Activated CD8-positive, alpha-beta memory T cell treated with anti-CD3 and anti-CD28 coated beads, Interleukin-2, amount 10 ng/mL, durations not matched to agents 7 days and 5 days (primary cell): ENCODE measurements at places on chromosomes 5 and 9. TPM values are rescaled to one million over a fixed set of nuclear protein-coding genes. Genes with fewer than 3 reads are reported as not detected.

BTNL8 gene
- 1.7 TPM for total RNA-seq

CCDC192 gene
- not detected for total RNA-seq

- peak overlapping the region; percentile 89 for H3K4me3 ChIP-seq
- DNase-seq: no peak
- peaks cover 42% of the 10 kb centered on the region for H3K36me3 ChIP-seq
- peaks cover 58% of the 10 kb centered on the region for H3K4me1 ChIP-seq
These were observed 431 bp downstream of the FASTKD3 start for GRCh38 chr5:7868427-7868772.

DNA sequence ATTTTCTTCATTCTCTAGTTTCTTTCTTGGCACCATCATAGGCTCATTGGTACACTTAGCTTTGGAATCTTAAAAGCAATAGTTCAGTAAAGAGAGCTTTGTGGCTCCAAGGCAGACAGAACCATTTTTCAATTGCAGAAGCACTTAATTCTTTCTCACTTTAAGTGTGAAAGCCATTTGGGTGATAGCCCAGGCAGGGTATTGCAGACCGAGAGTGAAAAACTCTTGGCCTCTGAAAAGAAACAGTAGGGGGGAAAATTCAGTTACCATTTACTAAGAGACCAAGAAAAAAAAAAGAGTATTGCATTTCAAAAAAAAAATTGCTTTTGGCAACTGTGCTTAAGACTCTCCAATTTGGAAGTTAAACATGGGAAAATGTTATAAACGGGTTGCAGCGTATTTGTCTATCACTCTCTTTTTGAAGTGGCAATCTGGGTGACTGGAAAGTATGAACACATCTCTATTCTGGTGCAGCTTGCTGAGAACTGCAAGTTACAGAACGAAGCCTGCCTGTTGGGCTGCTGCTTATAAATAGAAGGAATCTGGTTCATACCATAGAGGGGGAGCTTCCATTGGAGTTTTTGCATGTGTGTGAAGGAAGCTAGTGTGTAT is 170.5 kb downstream of the TLE4 start:
- no peak overlapping the region for H3K27ac ChIP-seq
- H3K27me3 ChIP-seq: peaks cover 4% of the 10 kb centered on the region
- H3K36me3 ChIP-seq: no peaks in the 10 kb centered on the region
- no peak overlapping the region for H3K4me3 ChIP-seq
- DNase-seq: no peak
- H3K4me1 ChIP-seq: no peaks in the 10 kb centered on the region

DNA sequence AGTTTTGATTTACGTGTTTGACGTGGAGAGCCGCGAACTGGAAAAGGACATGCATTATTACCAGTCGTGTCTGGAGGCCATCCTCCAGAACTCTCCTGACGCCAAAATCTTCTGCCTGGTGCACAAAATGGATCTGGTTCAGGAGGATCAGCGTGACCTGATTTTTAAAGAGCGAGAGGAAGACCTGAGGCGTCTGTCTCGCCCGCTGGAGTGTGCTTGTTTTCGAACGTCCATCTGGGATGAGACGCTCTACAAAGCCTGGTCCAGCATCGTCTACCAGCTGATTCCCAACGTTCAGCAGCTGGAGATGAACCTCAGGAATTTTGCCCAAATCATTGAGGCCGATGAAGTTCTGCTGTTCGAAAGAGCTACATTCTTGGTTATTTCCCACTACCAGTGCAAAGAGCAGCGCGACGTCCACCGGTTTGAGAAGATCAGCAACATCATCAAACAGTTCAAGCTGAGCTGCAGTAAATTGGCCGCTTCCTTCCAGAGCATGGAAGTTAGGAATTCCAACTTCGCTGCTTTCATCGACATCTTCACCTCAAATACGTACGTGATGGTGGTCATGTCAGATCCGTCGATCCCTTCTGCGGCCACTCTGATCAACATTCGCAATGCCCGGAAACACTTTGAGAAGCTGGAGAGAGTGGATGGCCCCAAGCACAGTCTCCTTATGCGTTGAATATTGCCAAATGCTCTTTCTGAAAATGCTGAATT is 850 bp downstream of the RRAGA start:
- peaks cover 18% of the 10 kb centered on the region for H3K36me3 ChIP-seq
- no peaks in the 10 kb centered on the region for H3K27me3 ChIP-seq
- peaks cover 28% of the 10 kb centered on the region for H3K4me1 ChIP-seq
- peak overlapping the region; percentile 93 for H3K4me3 ChIP-seq

DNA sequence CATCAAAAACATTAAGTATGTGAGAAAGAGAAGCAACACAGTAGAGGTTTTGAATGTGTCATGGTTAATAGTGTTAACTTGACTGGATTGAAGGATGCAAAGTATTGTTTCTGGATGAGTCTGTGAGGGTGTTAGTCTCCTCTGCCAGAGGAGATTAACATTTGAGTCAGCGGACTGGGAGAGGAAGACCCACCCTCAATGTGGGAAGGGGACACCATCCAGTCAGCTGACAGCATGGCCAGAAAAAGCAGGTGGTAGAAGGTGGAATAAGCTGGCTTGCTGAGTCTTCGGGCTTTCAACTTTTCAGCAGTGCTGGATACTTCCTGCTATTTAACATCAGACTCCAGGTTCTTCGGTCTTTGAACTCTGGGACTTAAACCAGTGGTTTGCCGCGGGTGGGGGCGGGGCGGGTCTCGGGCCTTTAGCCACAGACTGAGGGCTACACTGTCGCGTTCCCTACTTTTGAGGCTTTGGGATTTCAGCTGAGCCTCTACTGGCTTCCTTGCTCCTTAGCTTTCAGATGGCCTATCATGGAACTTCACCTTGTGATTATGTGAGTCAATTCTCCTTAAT is 309.9 kb upstream of the ST8SIA4 start:
- H3K36me3 ChIP-seq: no peaks in the 10 kb centered on the region
- H3K4me3 ChIP-seq: no peak overlapping the region
- no peak overlapping the region for H3K27ac ChIP-seq
- no peaks in the 10 kb centered on the region for H3K4me1 ChIP-seq
- H3K27me3 ChIP-seq: no peaks in the 10 kb centered on the region
- DNase-seq: no peak

DNA sequence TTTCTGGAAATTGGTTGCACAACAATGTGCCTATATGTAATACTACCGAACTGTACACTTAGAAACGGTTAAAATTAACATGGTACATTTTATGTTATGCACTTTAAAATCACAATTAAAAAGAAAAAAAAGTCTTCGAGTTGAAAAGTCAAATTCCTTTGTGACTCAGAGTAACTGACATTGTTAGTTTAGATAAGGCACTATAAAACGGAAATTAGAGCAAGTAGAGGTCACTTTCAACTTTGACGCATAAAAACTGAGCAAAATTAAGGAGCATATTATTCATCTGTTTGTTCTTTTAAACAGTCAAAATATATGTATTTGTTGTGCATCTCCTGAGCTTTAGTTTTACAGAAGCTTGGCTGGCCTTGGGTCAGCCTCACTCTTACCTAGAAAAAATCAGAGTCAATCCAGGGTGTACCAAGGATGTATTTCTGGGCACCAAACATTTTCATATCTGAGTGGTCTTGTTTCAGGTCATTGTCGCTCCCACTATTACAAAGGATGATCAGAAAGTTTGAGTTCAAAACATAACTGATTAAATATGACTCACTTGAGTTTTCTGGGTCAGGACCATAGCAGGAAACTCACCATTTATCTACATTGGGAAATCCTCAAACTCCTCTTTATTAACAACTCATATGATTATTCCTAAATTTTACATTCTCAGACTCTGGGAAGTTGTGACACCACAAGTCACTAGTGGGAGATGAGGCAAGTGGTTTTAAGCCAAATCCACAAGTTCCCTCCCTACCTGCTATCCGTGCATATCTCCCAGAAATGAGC is 160.6 kb downstream of the CCDC192 start:
- H3K27ac ChIP-seq: no peak overlapping the region
- H3K4me3 ChIP-seq: no peak overlapping the region
- no peaks in the 10 kb centered on the region for H3K36me3 ChIP-seq
- DNase-seq: no peak
- H3K27me3 ChIP-seq: peaks cover 17% of the 10 kb centered on the region

- DNase-seq: no peak
- H3K4me1 ChIP-seq: peaks cover 15% of the 10 kb centered on the region
- H3K4me3 ChIP-seq: no peak overlapping the region
- no peak overlapping the region for H3K27ac ChIP-seq
- peaks cover 67% of the 10 kb centered on the region for H3K36me3 ChIP-seq
- H3K27me3 ChIP-seq: no peaks in the 10 kb centered on the region
These were observed 42.3 kb downstream of the CAMK4 start for GRCh38 chr5:111266491-111266890.

GRCh38 chr9:115633104-115633503 is 515.1 kb upstream of the TNC start:
- H3K27ac ChIP-seq: no peak overlapping the region
- H3K4me3 ChIP-seq: no peak overlapping the region
- no peaks in the 10 kb centered on the region for H3K4me1 ChIP-seq
- no peaks in the 10 kb centered on the region for H3K36me3 ChIP-seq
- no peak for DNase-seq

DNA sequence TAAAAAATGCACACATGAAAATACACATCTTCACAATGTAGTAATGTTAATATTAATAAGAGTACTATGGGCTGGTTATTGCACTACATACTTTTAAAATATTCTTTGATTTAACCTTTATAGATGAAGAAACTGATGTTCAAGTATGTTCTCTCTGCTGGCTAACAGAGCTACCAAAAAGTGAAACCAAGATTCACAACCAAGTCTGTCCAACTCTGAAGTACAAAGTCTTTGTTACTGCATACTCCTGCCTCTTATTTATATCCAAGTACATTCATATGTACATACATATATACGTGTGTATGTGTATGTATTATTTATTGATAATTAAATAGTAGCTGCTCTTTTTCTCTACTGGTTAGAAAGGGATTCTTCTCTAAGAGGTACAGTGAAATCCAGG is 325.6 kb downstream of the BNC2 start:
- H3K4me1 ChIP-seq: no peaks in the 10 kb centered on the region
- no peak overlapping the region for H3K4me3 ChIP-seq
- H3K27me3 ChIP-seq: no peaks in the 10 kb centered on the region

DNA sequence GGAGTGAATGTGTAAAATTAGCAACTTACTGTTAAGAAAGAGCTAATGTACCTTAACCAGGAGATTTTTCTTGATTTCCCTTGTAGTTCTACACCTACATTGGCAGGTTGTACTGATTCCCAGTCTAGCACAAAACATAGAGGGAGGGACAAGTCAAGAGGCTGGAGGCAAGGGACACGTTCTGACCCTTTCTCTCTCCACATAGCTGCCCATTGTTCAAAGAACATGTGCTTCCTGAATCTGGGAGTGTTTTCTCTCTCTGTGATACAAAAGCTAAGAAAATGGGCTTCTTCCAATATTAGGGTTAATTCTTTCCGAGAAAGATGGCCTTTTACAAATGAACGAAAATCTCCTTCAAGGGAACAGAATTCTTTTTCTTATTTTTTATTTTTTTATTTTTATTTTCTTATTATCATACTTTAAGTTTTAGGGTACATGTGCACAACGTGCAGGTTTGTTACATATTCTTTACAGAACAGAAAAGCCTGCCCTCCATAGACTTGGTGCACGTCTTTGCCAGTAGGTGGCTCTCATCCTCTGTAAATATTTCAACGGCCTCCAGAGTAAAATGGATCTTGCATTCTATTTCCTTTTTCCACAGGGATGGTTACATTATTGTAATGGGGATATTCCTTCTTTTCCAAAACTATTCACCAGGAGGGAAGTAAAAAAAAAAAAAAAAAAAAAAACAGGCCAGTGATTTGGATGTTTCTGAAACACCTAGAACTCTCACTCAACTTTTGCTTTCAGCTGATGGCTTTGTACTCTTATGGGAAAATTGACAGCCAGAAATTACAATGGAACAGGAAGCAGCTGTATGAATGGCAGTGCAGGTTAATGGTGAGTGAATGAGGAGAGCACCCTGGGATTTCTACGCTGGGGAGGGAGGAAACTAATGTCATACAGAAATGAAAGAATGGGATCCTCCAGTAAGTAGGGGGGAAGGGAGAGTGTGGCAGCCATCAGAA is 13.1 kb upstream of the IFNA5 start:
- peaks cover 2% of the 10 kb centered on the region for H3K4me1 ChIP-seq
- peaks cover 15% of the 10 kb centered on the region for H3K27me3 ChIP-seq
- H3K4me3 ChIP-seq: no peak overlapping the region
- H3K36me3 ChIP-seq: peaks cover 11% of the 10 kb centered on the region
- no peak overlapping the region for H3K27ac ChIP-seq

DNA sequence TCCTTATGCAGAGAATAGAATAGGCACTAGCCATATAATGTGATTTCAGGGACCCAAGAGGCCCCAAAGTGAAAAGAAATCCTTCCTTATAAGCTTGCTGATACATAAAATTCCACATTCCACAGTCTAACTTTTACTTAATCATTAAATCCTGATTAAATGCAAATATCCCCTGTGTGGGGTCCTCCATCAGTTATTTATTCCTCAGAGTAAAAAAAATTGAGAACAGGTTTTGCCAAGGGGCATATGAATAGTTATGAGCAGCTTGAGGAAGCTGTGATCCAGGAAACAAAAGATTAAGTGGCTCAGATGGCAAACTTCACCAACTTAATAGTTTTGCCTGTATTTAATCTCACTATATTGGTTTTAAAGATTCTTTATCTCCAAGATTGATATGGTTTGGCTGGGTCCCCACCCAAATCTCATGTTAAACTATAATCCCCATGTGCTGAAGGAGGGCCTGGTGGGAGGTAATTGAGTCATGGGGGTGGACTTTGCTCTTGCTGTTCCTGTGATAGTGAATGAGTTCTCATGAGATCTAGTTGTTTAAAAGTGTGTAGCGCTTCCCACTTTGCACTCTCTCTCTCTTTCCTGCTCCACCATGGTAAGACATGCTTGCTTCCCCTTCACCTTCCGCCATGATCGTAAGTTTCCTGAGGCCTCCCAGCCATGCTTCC is 324.9 kb downstream of the NPR3 start:
- no peak overlapping the region for H3K4me3 ChIP-seq
- H3K27ac ChIP-seq: no peak overlapping the region
- no peaks in the 10 kb centered on the region for H3K27me3 ChIP-seq
- DNase-seq: no peak
- H3K36me3 ChIP-seq: no peaks in the 10 kb centered on the region

- H3K27me3 ChIP-seq: peaks cover 56% of the 10 kb centered on the region
- no peak overlapping the region for H3K4me3 ChIP-seq
- H3K4me1 ChIP-seq: peaks cover 60% of the 10 kb centered on the region
- H3K36me3 ChIP-seq: peaks cover 3% of the 10 kb centered on the region
- H3K27ac ChIP-seq: no peak overlapping the region
These were observed 3.9 kb upstream of the CAST start for GRCh38 chr5:96658272-96658671.

- no peak overlapping the region for H3K4me3 ChIP-seq
- no peak for DNase-seq
- H3K4me1 ChIP-seq: peaks cover 3% of the 10 kb centered on the region
These were observed 79.1 kb downstream of the LHFPL2 start for GRCh38 chr5:78569441-78569840.
